ENCODE measurements at places on chromosomes 12 and 14.
A peak's percentile ranks its signal among the peaks of the same experiment; 100 is the strongest.

DNA sequence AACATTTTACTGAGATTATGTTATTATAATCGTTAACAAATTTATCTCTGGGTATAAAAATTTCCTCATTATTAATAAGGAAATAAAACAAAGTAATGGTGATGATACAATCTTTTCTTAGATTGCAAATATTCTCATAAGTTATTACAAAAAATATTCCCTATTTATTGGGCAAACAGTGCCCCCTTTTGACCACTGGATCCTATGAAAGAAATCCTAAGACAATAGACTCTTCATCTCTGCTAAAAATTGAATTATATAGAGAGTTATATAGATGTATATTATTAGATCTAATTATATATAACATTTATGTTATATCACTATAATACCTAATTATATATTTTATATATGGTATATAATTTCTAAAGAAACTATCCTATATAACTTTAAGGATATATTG lies 94.2 kb upstream of the FGD4 start:
- DNase-seq = no peak

- DNase-seq = no peak
Measured at GRCh38 chr12:26374934-26375680, 179.7 kb downstream of the SSPN start.

GRCh38 chr14:91154851-91155625 lies 41.2 kb downstream of the DGLUCY start:
- peak; percentile 10 for DNase-seq

DNA sequence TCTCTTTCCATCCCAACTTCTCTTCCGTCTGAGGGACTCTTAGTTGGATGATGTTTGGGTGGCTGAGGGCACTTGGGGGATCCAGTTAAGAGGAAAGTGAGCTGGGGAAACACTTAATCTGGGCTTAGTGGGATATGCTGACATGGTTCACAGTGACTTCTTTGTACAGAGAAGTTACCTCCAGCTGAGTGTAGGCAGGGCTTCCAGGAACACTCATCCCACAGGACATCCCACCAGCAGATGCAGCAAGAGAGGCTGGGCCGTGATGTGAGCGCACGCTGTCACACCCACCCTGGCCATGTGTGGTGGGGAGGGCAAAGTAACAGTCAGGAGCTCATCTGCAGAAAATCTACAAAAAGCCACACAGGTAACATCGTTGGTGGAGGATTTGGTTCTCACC lies 832 bp upstream of the CACNA2D4 start:
- DNase-seq = no peak

- DNase-seq = no peak
Measured at GRCh38 chr12:42981379-42981778, 391.8 kb upstream of the PRICKLE1 start.

- no peak for DNase-seq
Measured at GRCh38 chr12:130655010-130655409, 61.1 kb downstream of the RIMBP2 start.

GRCh38 chr12:108570743-108571608 lies 8.6 kb downstream of the ISCU start:
- DNase-seq = no peak

GRCh38 chr14:42140001-42140400 lies 533.3 kb downstream of the LRFN5 start:
- no peak for DNase-seq

DNA sequence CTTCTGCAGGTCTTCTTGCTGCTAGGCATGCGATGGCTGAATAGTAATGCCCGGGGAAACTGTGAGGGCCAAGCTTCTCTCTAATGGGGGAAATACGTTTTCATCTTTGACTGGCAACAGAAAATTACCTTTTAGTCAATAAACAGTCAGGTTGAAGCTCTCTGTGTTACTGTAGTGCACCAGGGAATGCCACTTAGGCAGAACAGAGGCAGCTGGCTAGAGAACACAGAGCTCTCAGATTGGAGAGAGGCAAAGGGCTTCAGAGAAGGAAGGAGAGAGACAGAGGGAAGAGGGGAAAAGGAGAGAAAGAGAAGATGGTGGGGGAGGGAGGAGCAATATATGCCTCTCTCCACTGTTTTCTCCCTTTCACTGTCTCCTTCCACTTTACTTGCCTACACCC lies 6.7 kb downstream of the HSD17B6 start:
- no peak for DNase-seq

GRCh38 chr12:41510470-41510869 lies 322.4 kb downstream of the PDZRN4 start:
- no peak for DNase-seq

GRCh38 chr12:107718606-107719005 lies 33.0 kb downstream of the PWP1 start:
- no peak for DNase-seq

DNA sequence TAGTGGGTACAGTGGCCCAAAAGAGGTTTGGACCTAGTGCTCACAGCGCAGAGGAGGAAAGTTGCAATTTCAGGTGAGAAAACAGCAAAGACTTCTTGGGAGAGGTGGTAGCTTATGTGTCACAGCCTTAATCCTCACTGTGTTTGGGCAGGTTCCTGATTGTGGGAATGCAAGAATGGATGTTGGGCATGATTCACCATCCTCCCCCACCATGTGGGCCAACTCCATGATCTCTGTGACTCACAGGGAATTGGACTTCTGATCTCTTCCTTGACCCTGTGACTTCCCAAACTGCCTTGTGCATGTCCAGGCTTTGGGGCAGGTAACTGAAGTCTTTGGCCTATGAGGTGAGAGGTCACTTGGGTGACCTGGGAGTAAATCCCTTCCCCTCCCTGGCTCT lies 1.8 kb upstream of the CHST11 start:
- DNase-seq = no peak

- no peak for DNase-seq
Measured at GRCh38 chr12:69679119-69679518, 20.0 kb downstream of the BEST3 start.

DNA sequence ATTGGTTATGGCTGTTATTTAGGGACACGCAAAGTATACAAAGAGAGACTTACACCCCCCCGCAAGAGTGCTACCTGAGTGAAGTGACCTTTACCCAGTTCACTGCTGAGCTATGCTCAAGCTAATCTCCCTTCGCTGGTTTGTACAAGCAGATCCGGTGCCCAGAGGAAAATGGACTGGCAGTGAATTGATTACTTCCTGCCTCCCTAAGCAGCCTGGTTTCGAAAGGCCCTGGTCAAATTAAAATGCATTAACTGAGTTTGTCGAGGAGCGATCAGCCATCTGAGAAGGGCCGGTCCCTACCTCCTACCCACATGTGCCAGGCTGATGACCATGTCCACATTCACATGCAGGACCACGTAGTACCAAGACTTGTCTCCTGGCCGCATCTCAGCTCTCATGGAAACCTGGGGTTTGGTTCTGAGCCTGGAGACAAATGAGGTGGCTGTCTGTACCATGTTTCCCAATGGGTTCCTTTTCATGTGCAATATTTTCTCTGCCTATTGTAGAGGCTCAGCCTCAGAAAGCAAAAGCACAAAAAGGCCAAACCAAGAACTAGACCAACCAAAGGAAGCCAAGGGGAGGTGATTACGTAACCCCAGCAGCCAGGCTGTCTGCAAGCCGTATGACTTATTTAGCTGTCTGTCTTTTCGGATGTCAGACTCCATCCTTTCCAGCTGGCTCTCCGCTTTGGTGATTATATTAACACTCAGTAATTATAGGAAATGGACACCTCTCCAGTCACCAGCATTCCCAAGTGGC lies 284.7 kb upstream of the PWP1 start:
- DNase-seq = no peak

GRCh38 chr12:95429172-95429510 lies 44.8 kb upstream of the METAP2 start:
- no peak for DNase-seq

DNA sequence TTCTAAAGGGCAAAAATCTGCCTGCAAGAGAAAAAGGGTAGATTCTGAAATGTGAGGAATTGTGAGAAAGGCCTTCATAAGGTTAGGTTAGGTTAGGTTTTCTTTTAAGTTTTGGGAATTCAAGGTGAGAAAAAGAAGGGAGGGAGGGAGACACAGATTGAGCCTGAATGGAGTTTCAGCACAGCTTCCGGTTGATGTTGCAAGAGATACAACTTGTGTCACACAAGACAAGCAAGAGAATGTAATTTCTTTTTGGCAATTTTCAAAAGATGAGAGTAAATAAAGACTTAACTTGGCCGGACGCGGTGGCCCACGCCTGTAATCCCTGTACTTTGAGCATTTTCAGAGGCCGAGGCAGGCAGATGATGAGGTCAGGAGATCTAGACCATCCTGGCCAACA lies 63.8 kb downstream of the CPSF2 start:
- no peak for DNase-seq

GRCh38 chr14:31770271-31770670 lies 209.1 kb downstream of the NUBPL start:
- no peak for DNase-seq

- no peak for DNase-seq
Measured at GRCh38 chr12:54579258-54579657, 9.2 kb downstream of the PPP1R1A start.

DNA sequence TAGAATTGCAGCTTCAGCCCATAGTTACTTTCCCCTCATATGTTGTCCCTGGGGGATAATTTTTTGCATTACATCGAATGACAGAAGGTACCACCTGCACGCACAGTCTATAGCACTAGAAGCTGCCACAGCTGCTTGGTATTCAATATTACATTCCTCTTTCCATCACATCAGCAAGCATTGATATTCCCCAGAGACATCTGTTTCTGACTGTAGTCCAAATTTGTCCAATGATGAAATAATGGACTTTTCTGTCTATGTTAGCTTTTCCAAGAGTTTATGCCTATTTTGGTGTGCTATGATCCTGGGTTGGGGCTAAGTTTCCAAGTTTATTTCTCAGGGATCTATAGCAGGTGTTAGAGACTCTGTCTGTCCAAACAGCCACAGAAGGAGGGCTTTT lies 335.4 kb downstream of the LRIG3 start:
- DNase-seq = no peak

DNA sequence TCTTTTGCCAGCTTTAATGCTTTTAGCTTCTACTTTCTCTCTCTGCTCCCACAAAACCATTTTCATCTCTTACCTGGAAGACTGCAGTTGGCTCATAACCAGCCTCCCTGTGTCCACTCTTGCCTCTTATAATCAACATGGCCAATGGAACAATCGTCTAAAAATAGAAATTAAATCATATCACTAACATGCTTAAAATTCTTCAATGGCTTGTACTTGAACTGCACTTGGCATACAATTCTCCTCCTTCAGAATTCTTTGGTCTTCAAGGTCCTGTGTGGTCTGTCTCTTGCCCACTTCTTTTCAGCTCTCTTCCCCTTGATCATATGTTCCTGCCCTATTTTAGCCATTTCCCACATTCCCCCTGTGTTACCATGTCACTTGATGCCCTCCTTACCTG lies 342.2 kb downstream of the ATP23 start:
- no peak for DNase-seq

- no peak for DNase-seq
Measured at GRCh38 chr12:131862994-131863710, 31.3 kb upstream of the ULK1 start.

DNA sequence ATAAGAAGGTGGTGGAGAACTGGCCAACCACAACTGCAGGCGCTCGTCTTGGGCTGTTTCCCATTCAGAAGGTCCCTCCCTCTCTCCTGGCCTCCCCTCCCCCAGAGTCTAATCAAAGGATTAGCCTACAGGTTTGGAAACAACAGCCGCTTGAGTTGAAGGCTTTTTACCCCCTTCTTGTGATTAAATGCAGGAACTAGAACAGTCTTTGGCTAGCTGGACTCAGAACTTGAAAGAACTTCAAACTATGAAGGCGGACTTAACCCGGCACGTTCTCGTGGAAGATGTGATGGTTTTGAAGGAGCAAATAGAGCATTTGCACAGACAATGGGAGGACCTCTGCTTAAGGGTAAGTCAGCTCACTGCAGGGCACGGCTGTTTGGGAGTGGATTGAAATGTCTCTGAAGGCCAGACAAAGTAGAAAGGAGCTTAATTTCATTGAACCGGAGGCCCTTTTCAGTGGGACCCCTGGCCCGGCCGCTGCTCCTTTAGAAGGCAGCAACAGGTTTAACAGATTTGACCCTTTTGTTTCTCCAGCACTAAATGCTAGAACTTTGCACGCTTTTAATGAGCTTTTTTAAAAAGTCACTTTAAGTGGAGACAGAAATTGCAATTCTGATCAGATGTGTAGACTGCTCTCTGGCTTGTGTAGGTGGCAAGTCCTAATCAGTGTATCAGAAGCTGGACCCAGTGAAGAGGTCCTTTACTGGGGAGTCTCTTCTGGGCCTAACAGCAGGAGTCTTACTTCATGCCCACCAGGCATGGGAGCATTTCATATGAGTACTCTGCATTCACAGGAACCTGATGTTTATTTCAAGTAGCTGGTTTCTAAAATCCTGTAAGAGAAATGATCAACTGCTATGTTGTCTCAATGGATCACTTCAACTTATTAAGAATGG lies 107.7 kb downstream of the ESR2 start:
- no peak for DNase-seq

- no peak for DNase-seq
Measured at GRCh38 chr12:113240395-113240794, 19.1 kb downstream of the TPCN1 start.

GRCh38 chr12:57741413-57741789 lies 2.9 kb upstream of the AGAP2 start:
- DNase-seq = no peak

DNA sequence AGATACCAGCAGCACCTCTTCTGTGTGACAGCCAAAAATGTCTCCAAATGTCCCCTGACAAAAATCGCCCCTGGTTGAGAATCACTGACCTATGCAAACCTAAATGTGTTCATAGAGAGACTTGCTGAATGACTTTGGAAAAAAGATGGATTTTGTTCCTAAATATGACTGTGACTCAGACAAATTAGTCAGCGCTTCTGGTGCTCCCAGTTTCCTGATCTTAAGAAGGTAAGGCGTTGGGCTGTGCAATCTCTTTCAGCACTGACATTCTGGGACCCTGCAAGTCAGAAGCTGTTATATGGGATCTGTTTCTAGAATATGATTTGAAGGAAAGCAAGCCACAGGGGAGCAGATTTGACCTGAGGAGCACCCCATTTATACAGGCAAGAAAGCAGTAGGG lies 90.6 kb upstream of the PWP1 start:
- no peak for DNase-seq

- DNase-seq = no peak
Measured at GRCh38 chr14:94056579-94057308, 24.3 kb downstream of the DDX24 start.

- no peak for DNase-seq
Measured at GRCh38 chr14:31241450-31242114, 34.0 kb upstream of the HECTD1 start.
